Stimulated activated CD8-positive, alpha-beta memory T cell treated with anti-CD3 and anti-CD28 coated beads, Interleukin-12 subunit alpha, Interleukin-12 subunit beta, amount 100 ng/mL, for 1 hour (primary cell): ENCODE measurements at places on chromosomes 2 and 18.

GRCh38 chr2:119721043-119721442, 38.7 kb upstream of the PTPN4 start:
- no peak for DNase-seq

DNA sequence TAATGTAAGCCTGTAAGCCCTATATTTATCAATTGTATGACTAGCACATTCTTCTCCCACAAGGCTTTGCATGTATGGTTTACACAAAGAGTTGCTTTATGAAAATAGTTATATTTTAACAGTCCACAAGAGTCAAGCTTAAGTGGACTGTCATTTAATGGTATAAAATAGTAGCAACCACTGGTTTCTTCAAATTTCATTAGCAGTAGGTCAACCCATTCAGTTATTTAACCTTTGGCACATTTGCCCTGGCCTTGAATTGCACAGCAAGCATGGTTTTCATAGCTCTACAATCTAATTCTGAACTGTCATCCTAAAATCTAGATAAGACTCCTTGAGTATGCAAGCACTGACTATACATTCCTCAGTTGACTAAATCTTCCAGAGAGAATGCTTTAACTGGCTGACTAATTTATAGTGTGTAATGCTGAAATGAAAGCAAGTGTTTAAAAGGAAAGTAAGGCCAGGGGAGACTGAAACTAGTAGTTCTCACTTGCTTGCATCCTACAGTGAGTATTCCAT, 1.8 kb downstream of the DPP4 start:
- no peak for DNase-seq

DNA sequence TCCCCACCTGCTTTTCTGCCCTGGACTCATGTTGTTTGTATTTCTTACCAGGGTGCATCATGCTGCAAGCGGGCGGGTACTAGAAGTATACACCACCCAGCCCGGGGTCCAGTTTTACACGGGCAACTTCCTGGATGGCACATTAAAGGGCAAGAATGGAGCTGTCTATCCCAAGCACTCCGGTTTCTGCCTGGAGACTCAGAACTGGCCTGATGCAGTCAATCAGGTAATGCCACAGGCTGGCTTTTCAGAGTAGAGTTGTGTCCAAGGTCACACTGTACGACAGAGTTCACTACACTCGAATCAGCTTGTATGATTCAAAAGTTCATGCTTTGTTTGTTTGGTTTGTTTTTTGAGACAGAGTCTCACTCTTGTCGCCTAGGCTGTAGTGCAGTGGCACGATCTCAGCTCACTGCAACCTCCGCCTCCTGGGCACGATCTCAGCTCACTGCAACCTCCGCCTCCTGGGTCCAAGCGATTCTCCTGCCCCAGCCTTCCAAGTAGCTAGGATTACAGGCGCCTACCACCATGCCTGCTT, 19.4 kb downstream of the SRSF7 start:
- no peak for DNase-seq

GRCh38 chr2:232843834-232844233, 26.2 kb upstream of the SNORC start:
- DNase-seq: no peak

DNA sequence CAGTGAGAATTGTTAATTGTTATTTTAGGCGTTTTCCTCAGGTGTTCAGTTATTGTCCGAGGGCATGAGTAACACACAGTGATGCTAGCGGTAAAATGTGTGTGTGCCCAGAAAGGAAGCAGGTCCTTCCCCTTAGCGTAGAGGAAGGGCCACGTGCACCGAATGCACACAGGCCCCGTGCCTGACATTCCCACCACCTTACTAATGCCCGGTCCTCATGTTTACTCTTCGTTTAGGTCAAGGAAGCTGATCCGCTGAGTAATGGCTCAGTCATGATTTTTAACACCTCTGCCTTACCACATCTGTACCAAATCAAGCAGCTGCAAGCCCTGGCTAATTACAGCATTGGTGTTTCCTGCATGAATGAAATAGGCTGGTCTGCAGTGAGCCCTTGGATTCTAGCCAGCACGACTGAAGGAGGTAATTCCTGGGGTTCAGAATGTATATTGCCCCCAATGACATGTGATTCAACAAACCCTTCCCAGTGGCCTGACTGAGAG, 76.7 kb downstream of the MERTK start:
- no peak for DNase-seq

GRCh38 chr18:37253394-37254235, 312.0 kb downstream of the CELF4 start:
- DNase-seq: no peak

DNA sequence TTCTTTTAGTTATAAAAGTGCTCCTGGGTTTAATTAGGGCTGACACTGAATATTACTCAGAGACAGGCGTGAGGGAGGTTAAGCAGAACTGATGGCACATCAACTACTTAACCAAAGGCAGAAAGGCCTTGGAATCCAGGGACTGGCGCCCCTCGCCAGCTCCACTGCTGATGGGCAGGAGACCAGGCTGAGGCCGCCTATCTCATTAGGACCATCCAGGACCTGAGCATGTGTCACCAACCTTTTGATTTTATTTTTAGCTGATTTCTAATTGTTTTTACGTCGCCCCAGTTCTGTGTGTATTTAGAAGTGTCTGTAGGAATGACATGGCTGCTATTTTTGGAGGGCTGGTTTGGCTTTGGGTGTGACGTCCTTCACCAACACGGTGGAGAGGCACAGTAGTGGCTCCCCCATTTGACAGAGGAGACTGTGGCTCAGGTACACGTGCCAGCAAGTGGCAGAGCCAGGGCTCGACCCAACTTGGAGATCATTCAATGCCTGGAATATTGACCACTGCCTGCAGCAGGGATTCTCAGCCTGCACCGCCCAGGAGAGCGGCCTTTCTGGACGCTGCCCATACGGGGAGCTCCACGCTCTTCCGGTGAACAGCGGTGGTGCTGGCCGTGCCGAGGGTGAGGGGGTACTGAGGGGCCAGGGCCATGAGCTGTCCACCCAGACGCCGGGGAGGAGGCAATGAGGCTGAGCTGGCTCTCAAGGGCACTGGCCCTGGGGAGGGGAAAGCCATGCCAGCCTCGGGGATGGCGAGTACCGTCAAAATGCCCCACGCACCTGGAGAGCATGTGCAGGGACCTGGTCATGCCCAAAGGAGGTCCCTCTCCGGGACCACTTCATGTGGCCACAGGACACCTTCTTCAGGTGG, 205.7 kb downstream of the ASB1 start:
- DNase-seq: no peak

DNA sequence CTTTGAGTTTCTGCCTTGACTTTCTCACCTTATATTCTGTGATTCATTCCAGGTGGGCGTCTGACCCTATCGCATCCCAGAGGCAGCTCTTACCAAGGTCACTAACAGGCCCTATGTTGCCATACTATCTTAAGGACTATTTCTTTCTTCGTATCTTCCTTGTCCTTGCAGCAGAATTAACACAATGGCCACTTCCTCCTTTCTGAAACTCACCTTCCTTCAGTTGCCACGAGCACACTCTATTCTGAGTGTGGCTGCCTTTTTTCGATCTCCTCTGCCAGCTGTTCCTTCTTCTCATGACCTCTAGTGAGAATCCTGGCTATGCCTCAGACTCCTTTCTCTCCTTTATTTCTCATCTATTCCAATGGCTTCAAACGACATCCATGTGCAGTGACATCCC, 160.4 kb upstream of the CCDC195 start:
- DNase-seq: no peak
